Muscle of leg (tissue), 16 donors: ENCODE measurements at places on chromosomes 16 and 17.

- H3K4me1 ChIP-seq, result peaks cover under 1% of the 10 kb centered on the region
- H3K4me3 ChIP-seq, result no peak overlapping the region
- peaks cover 3% of the 10 kb centered on the region for H3K36me3 ChIP-seq
- no peak overlapping the region for H3K27ac ChIP-seq
- no peak for DNase-seq
Observed at GRCh38 chr17:2718150-2718938, 6.8 kb upstream of the CLUH start.

- peak overlapping the region; percentile 95 for H3K27ac ChIP-seq
- no peaks in the 10 kb centered on the region for H3K36me3 ChIP-seq
- peaks cover 45% of the 10 kb centered on the region for H3K4me1 ChIP-seq
- no peak for DNase-seq
- no peaks in the 10 kb centered on the region for H3K27me3 ChIP-seq
Observed at GRCh38 chr17:50905460-50905803, 39.3 kb upstream of the TOB1 start.

DNA sequence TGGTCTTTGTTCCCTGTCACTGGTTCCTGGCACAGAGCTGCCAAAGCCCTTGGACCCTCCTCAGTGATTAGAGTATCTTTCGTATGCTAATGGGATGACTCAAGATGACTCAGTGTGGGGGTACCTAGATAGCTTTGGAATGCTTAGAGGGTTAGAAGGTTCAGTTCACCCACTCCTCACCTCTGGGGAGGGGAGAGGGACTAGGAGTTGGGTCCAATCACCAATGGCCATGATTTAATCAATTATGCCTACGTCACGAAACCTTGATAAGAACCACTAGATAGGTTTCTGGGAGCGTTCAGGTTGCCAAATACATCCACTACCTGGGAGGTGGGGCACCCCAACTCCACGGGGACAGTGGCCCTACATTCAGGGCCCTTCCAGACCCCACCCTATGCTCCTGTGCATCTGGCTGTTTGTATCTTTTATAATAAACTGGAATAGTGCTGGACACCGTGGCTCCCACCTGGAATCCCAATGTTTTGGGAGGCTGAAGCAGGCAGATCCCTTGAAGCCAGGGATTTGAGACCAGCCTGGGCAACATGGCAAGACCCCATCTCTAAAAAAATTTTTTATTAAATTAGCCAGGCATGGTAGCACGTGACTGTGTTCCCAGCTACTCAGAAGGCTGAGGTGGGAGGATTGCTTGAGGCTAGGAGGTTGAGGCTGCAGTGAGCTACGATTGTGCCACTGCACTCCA, 29.2 kb upstream of the LITAF start:
- no peaks in the 10 kb centered on the region for H3K27me3 ChIP-seq
- no peak overlapping the region for H3K4me3 ChIP-seq
- H3K36me3 ChIP-seq, result no peaks in the 10 kb centered on the region
- no peak for DNase-seq
- H3K4me1 ChIP-seq, result peaks cover 3% of the 10 kb centered on the region

GRCh38 chr17:5785338-5785737, 201.0 kb upstream of the NLRP1 start:
- H3K36me3 ChIP-seq, result no peaks in the 10 kb centered on the region
- H3K4me3 ChIP-seq, result no peak overlapping the region
- H3K27ac ChIP-seq, result no peak overlapping the region

GRCh38 chr17:75773121-75773807, 8.3 kb upstream of the GALK1 start:
- no peaks in the 10 kb centered on the region for H3K27me3 ChIP-seq
- H3K4me1 ChIP-seq, result peaks cover 48% of the 10 kb centered on the region
- H3K4me3 ChIP-seq, result no peak overlapping the region
- peak overlapping the region; percentile 83 for H3K27ac ChIP-seq
- DNase-seq, result no peak

DNA sequence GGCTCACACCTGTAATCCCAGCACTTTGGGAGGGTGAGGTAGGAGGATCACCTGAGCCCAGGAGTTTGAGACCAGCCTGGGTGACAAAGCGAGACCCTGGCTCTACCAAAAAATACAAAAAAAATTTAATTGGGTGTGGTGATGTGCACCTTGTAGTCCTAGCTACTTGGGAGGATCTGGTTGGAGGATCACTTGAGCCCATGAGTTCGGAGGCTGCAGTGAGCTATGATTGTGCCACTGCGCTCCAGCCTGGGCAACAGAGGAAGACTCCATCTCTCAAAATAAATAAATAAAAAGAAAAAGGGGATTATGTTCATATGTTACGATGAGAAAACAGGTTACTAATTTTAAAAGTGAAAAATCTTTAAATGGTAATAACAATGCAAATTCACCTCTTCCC, 996 bp downstream of the MLKL start:
- no peak for DNase-seq
- H3K4me1 ChIP-seq, result peaks cover 11% of the 10 kb centered on the region
- H3K27ac ChIP-seq, result no peak overlapping the region
- no peaks in the 10 kb centered on the region for H3K36me3 ChIP-seq
- H3K27me3 ChIP-seq, result peaks cover 17% of the 10 kb centered on the region

DNA sequence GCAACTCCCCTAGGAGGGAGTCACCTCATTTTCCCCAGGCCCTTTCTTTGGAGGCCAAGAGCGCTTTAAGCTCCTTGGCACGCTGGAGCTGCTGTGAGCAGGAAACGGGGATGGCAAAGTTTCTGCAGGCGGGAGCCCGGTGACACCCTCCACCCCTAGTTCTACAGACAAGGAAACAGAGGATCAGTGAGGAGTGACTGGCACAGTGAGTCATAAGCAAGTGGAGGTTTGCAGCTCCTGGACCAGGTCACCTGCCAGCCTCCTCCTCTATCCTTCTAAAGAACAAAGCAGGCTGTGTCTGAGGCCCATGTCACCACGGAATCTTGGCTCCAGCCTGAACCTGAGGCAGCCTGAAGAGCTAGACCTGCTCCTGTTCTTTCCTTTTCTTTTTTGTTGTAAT, 141.9 kb downstream of the TMEM132E start:
- no peaks in the 10 kb centered on the region for H3K4me1 ChIP-seq
- DNase-seq, result no peak
- H3K4me3 ChIP-seq, result no peak overlapping the region
- peaks cover 5% of the 10 kb centered on the region for H3K27me3 ChIP-seq

GRCh38 chr16:70257391-70257790, 5.7 kb upstream of the EXOSC6 start:
- DNase-seq, result no peak
- no peaks in the 10 kb centered on the region for H3K27me3 ChIP-seq
- peaks cover 89% of the 10 kb centered on the region for H3K36me3 ChIP-seq
- no peaks in the 10 kb centered on the region for H3K4me1 ChIP-seq
- no peak overlapping the region for H3K4me3 ChIP-seq

- H3K4me3 ChIP-seq, result no peak overlapping the region
- peaks cover 53% of the 10 kb centered on the region for H3K36me3 ChIP-seq
- no peak for DNase-seq
- no peaks in the 10 kb centered on the region for H3K27me3 ChIP-seq
Observed at GRCh38 chr17:7853691-7854038, 1.2 kb upstream of the TMEM88 start.

DNA sequence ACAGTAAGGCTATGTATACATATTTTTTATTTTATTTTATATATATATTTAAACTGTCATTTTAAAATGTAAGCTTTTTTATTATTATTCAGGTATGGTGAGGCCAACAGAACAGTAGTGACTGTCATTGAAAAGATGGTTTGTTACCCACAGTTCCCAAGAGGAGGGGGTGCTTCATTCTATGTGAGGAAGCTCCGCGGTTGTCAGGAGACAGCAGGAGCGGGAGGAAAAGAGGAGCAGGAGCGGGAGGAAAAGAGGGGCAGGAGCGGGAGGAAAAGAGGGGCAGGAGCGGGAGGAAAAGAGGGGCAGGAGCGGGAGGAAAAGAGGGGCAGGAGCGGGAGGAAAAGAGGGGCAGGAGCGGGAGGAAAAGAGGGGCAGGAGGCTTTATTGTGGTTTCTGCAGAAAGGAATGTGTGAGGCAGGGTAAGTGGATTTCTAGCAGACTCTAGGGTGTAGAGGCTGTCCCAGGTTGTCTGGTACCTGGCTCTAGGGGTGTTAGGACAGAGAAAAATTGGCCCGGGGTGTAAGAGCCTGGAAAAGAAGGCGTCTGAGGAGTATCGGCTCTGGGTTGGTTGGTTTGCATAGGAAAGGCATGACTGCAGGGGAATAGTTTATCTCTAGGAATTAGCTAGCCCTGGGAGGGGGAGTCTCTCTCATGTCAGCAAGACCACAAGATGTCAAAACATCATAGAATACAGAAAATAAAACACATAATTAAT, 64.0 kb downstream of the GP2 start:
- H3K27ac ChIP-seq, result no peak overlapping the region
- DNase-seq, result no peak
- no peak overlapping the region for H3K4me3 ChIP-seq
- no peaks in the 10 kb centered on the region for H3K36me3 ChIP-seq
- no peaks in the 10 kb centered on the region for H3K4me1 ChIP-seq

DNA sequence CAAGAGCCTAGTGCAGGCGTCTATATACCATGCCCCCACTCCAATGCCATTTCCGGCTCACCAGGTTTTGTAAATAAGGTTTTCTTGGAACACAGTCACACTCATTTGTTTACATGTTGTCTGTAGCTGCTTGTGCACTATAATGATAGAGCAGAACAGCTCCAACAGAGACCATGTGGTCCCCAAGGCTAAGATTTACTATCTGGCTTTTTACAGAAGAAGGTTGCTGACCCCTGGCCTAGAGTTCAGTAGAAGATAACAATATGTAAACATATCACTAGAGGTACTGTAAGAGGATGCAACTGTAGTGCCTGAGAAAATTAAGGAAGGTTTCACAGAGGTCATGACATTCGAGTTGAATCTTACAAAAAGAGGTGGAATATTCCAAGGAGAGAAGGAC, 66.3 kb downstream of the CACNG1 start:
- H3K4me1 ChIP-seq, result no peaks in the 10 kb centered on the region
- DNase-seq, result no peak
- peaks cover 33% of the 10 kb centered on the region for H3K36me3 ChIP-seq
- no peaks in the 10 kb centered on the region for H3K27me3 ChIP-seq
- no peak overlapping the region for H3K27ac ChIP-seq
- H3K4me3 ChIP-seq, result no peak overlapping the region

DNA sequence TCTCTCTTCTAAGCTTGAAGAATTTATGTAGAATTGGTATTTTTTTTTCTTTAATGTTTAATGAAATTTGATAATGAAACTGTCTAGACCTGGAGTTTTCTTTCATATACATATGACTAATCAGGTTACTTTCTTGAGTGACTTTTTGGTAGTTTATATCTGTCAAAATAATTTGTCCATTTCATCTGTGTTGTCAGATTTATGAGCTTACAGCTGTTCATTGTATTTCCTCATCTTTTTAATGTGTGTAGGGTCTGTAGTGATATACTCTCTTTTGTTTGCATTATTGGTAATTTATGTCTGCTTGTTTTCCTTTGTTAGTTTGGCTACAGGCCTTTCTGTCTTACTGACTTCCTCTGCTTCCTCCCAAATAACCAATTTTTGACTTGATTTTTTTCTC, 55.7 kb downstream of the TAOK1 start:
- no peak overlapping the region for H3K27ac ChIP-seq
- no peak for DNase-seq
- H3K36me3 ChIP-seq, result peaks cover 2% of the 10 kb centered on the region
- no peaks in the 10 kb centered on the region for H3K27me3 ChIP-seq

DNA sequence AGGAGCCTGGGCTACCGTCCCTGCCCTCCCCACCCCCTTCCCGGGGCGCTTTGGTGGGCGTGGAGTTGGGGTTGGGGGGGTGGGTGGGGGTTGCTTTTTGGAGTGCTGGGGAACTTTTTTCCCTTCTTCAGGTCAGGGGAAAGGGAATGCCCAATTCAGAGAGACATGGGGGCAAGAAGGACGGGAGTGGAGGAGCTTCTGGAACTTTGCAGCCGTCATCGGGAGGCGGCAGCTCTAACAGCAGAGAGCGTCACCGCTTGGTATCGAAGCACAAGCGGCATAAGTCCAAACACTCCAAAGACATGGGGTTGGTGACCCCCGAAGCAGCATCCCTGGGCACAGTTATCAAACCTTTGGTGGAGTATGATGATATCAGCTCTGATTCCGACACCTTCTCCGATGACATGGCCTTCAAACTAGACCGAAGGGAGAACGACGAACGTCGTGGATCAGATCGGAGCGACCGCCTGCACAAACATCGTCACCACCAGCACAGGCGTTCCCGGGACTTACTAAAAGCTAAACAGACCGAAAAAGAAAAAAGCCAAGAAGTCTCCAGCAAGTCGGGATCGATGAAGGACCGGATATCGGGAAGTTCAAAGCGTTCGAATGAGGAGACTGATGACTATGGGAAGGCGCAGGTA, 762 bp downstream of the CDK12 start:
- peaks cover 2% of the 10 kb centered on the region for H3K27me3 ChIP-seq
- H3K27ac ChIP-seq, result peak overlapping the region; percentile 100
- H3K36me3 ChIP-seq, result peaks cover 2% of the 10 kb centered on the region
- no peak for DNase-seq

DNA sequence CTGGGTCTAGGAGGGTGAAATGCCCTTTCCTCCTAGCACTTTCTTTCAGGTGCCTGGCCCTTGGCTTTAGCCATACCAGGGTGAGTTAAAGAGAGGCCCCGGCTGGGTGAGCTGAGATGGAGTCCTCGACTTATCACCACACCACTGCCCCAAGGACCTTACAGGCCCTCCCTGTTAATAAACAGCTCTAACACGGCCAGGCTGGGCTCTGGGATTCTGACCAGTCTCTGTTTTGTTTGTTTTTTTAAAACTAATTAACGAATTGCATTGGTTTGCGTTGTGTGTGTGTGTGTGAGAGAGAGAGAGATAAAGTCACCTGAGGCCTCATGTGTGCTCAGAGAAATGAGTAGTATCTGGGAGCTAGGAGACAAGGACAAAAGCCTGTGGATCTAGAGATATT, 14.3 kb downstream of the MYL4 start:
- no peak for DNase-seq
- H3K36me3 ChIP-seq, result peaks cover 43% of the 10 kb centered on the region
- no peak overlapping the region for H3K27ac ChIP-seq
- no peaks in the 10 kb centered on the region for H3K27me3 ChIP-seq
- H3K4me3 ChIP-seq, result no peak overlapping the region
- peaks cover 26% of the 10 kb centered on the region for H3K4me1 ChIP-seq

DNA sequence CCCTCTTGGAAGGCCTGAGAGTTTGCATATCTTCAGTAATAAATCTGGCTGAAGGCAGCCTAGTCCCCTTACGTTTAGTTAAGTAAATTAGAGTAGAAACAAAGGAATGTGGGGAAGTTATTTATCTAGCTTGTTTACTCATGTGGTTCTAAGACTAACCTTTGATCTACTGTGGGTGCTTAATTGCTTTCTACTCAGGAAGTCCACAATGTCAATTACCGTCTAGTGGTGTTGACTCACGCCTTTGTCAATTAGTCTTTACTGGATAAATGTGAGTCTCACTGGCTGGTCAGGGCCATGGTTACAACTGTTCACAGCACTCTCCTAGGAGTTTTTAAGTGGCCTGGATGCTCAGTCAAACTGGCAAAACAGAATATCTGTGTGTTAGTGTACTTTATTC, 2338.4 kb downstream of the TP53TG3F start:
- no peak for DNase-seq
- no peak overlapping the region for H3K4me3 ChIP-seq
- H3K27me3 ChIP-seq, result no peaks in the 10 kb centered on the region
- no peak overlapping the region for H3K27ac ChIP-seq
- H3K36me3 ChIP-seq, result no peaks in the 10 kb centered on the region

- no peaks in the 10 kb centered on the region for H3K4me1 ChIP-seq
- DNase-seq, result no peak
Observed at GRCh38 chr17:8846768-8847211, 20.7 kb downstream of the PIK3R6 start.

GRCh38 chr17:29909236-29910003, 20.6 kb downstream of the SSH2 start:
- H3K27me3 ChIP-seq, result no peaks in the 10 kb centered on the region
- no peak overlapping the region for H3K4me3 ChIP-seq
- H3K27ac ChIP-seq, result no peak overlapping the region
- H3K4me1 ChIP-seq, result no peaks in the 10 kb centered on the region
- DNase-seq, result no peak
